Smooth muscle cell of the umbilical artery (primary cell): ENCODE measurements at places on chromosomes 13 and 19. TPM values are rescaled to one million over a fixed set of nuclear protein-coding genes. Genes with fewer than 3 reads are reported as not detected.

The ZNF285 gene
- total RNA-seq: 3.7 and 5.6 TPM in 2 replicates

The ABHD8 gene
- total RNA-seq: 11.6 and 14.0 TPM in 2 replicates

The ZNF132 gene
- 8.0 and 11.6 TPM in 2 replicates for total RNA-seq

The FAM216B gene
- total RNA-seq: not detected in 2 replicates

The ANKLE1 gene
- 0.51 and 0.59 TPM in 2 replicates for total RNA-seq

The PLK5 gene
- 0.14 TPM in 1 of 2 replicates, not detected in the other for total RNA-seq

The SYNGR4 gene
- not detected in 2 replicates for total RNA-seq

The NLRP9 gene
- not detected in 2 replicates for total RNA-seq

The DACH1 gene
- under 0.01 TPM in 1 of 2 replicates, not detected in the other for total RNA-seq

The PODNL1 gene
- 3.9 and 4.8 TPM in 2 replicates for total RNA-seq

The C19orf33 gene
- total RNA-seq: not detected in 2 replicates

The CEACAM3 gene
- not detected in 2 replicates for total RNA-seq

The FOSB gene
- 0.59 and 0.88 TPM in 2 replicates for total RNA-seq

The ACER1 gene
- total RNA-seq: 0.09 TPM in 1 of 2 replicates, not detected in the other

The TMED1 gene
- 49.0 and 91.5 TPM in 2 replicates for total RNA-seq

The ZNF383 gene
- total RNA-seq: 5.9 and 6.1 TPM in 2 replicates

The KLK8 gene
- total RNA-seq: not detected in 2 replicates

The ZNF471 gene
- total RNA-seq: 5.3 and 9.1 TPM in 2 replicates

The MED29 gene
- total RNA-seq: 15.1 and 19.5 TPM in 2 replicates

The SMIM24 gene
- not detected in 2 replicates for total RNA-seq

The LILRB2 gene
- total RNA-seq: not detected in 2 replicates

The ASPDH gene
- total RNA-seq: not detected in 2 replicates

The WDR87 gene
- not detected in 2 replicates for total RNA-seq

The VSTM2B gene
- total RNA-seq: not detected in 2 replicates

The FUT1 gene
- total RNA-seq: 0.28 and 0.30 TPM in 2 replicates

The GRIK5 gene
- total RNA-seq: under 0.01 and 0.09 TPM in 2 replicates

The PROZ gene
- not detected in 2 replicates for total RNA-seq

The TUBB4A gene
- 0.60 TPM in 1 of 2 replicates, not detected in the other for total RNA-seq

The GJB2 gene
- total RNA-seq: under 0.01 and 0.28 TPM in 2 replicates

The GPC6 gene
- total RNA-seq: 139 and 333 TPM in 2 replicates

The KCNC3 gene
- total RNA-seq: under 0.01 and 0.14 TPM in 2 replicates

The FCAR gene
- not detected in 2 replicates for total RNA-seq

The KIR3DL1 gene
- not detected in 2 replicates for total RNA-seq

The LRP3 gene
- total RNA-seq: 24.6 and 40.9 TPM in 2 replicates

The PGLYRP1 gene
- not detected in 2 replicates for total RNA-seq

The GARIN5A gene
- total RNA-seq: 0.30 TPM in 1 of 2 replicates, not detected in the other

The B3GNT3 gene
- not detected in 2 replicates for total RNA-seq
